ENCODE measurements at places on chromosomes 2 and 18.
A peak's percentile ranks its signal among the peaks of the same experiment; 100 is the strongest.

DNA sequence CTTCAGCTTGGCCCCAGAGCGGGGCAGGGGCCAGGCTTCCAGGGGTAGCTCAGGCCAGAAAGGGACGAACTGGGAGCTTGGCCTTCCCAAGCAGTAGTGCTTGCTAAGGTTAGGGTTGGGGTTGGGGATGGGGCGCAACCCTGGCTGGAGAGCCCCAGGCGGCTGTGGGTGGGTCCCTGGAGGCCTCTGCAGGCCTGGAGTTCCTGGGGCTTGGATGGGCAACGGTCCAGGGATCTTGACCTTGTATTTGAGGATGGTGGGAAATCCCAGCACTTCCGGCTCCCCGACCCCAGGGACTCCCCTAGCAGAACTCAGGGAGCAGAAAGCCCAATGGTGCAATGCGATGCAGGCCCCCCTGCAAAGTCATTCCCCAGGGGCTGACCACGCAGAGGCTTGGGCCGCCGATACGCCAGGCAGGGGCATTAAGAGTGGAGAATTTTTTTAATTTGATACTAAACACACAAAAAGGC is 12.6 kb upstream of the MLPH start:
- peak; percentile 34 for DNase-seq

- DNase-seq: no peak
Observed at GRCh38 chr2:98807221-98807620, 76.3 kb upstream of the MGAT4A start.

GRCh38 chr2:46025676-46026075 is 271.5 kb upstream of the EPAS1 start:
- DNase-seq: no peak

DNA sequence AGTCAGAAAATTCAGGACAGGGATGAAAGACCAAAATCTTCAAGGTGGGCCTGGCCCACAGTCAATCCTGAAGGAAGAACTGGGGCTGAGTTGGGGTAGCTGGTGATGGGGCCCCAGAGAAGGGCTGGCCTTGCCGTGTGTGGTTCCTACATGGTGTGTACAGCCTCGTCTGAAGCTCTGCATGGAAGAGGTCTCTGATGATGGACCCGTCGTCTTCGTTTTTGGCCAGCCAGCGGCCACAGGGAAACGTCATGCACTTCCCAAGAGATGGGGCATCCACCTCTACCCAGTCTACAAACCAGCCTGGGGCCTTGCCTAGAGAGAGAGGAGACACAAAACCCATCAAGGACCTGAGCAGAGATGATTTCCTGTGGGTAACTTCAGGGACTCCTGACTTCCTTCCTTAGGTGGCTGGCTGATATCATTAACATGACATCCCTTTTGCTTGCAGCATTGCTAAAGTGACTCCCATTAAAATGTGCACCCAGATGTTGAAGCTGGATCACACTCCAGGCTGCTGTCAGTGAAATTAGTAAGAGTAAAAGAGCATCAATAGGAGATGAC is 115.3 kb downstream of the LOXHD1 start:
- no peak for DNase-seq

GRCh38 chr2:181164699-181165098 is 184.3 kb downstream of the UBE2E3 start:
- no peak for DNase-seq

GRCh38 chr2:156083763-156084493 is 248.6 kb downstream of the NR4A2 start:
- DNase-seq: no peak

GRCh38 chr2:85741833-85742455 is 11.8 kb upstream of the ATOH8 start:
- DNase-seq: no peak

GRCh38 chr18:74493689-74494088 is 2.5 kb upstream of the CNDP2 start:
- peak; percentile 59 for DNase-seq

- DNase-seq: no peak
Observed at GRCh38 chr18:30522288-30522929, 520.1 kb downstream of the DSC3 start.

- DNase-seq: peak; percentile 23
Observed at GRCh38 chr18:12520442-12520992, 112.8 kb downstream of the PRELID3A start.

DNA sequence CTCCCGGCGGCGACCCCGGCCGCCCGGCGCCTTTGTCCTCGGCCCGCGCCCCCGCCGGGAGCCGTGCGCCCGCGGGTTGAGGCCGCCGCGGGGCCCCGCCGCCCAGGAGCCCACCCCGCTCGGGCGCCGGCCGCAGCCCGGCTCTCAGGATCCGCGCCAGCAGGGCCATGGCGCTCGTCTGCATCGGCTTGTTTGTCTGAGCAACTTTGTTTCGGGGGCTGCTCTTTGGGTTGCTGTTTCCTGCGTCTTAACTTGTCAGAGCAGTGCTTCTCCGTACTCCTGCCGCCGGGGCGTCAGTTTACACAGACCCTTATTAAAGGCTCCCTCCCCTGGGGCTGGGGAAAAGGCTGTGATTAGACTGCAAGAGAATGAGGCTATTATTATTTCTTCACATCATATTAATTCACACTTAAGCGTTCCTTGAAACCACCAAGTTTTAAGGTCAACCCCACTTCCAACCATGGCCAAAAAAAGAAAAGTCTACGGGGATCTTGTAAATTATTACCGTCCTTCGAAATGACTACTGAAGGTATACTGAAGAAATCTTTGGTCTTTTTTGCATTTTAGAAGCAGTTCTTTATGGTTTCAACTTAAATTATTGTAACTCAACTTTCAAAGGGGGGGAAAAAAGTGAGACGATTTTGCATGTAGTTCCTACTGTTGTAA is at the start of gene CYP27C1:
CYP27C1 (minus strand) TSS at position 198 of the 666 bp plus-strand sequence; CDS start at position 169, 29 bp downstream.
- no peak for DNase-seq

GRCh38 chr2:107745100-107745499 is 81.6 kb upstream of the RGPD4 start:
- no peak for DNase-seq

DNA sequence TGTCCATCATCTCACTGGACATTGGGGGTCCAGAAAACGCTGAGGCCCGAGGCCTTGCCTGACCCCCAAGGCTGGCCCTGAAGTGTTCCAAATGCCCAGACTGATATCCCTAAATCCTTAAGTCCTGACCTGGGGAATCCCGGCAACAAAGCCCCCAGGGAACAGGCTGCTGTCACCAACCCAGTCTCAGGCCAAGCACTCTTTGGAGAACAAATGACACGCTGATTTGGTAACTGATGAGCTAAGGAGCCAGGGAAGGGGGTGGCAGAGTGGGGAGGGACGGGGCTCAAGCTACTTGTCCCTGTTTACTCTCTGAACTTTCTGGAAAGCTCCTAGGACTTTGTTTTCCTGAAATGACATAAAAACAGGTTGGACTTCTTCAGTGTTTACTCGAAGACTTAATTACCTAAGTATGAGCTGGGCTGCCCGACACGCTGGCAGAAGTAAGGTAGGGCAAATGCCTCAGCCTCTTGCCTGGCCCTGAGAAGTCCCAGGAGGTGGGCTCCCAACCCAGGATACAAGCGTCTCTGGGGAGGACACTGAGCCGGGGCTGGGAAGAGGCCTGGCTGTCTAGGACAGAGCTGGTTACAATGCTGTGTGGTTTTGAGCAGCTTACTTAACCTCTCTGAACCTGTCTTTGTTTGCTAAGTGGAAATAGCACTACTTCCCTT is 105.5 kb upstream of the GLI2 start:
- no peak for DNase-seq

DNA sequence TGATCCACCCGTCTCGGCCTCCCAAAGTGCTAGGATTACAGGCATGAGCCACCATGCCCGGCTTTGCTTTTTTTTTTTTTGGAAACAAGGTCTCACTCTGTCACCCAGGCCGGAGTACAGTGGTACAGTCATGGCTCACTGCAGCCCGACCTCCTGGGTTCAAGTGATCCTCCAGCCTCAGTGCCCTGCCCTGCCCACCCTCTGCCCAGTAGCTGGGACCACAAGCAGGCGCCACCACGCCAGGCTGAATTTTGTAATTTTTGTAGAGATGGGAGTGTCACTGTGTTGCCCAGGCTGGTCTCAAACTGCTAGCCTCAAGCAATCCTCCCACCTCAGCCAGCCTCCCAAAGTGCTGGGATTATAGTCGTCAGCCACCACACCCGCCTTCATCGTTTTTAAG is 11.6 kb upstream of the PSD4 start:
- DNase-seq: no peak

DNA sequence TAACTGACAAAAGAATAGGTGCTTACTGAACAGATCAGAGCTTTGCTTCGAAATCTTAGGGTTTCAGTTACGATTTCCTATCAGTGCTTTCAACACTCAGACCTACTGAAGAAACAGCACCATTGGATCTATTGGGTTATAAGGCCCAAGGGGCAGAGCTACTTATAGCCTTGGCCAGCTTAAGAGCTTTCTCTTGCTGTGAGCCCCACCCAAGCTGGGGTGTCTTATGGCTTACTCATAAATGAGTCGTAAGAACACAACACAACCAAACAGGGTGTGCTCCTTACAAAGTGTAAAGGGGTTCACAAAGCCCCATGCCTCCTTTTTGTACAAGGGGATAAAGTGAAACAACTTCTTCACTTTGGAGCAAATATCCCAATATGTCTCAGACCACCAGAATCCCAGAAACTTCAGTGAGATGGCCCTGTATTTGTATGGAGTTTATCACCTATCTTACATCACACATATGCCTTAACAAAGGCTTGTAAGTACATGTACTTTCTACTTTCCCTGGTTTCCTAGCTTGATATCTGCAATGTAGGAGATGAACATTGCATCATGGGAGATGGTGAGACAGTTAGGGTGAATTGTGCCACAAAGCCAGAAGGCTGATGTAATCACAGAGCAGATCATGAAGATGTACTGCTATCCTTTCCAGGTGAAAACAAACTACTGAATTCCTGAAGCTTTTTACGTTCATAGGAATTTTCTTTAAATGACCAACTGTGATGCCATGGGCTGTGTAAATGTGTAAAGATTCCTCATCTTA is 115.5 kb upstream of the GLI2 start:
- no peak for DNase-seq

Data from erythroblast (primary cell).